ENCODE measurements at places on chromosomes 2 and 18. TPM values are rescaled to one million over a fixed set of nuclear protein-coding genes. Genes with fewer than 3 reads are reported as not detected.

The CPLX4 gene
- polyA plus RNA-seq, result not detected

The WNT6 gene
- polyA plus RNA-seq, result 0.25 TPM

The ASPRV1 gene
- polyA plus RNA-seq, result 0.44 TPM

The AQP12B gene
- not detected for polyA plus RNA-seq

The ZNF396 gene
- polyA plus RNA-seq, result 4.3 TPM

The TUBA4B gene
- polyA plus RNA-seq, result not detected

The CCL20 gene
- polyA plus RNA-seq, result 75.8 TPM

Data from stomach (tissue), 19 donors.